ENCODE measurements at places on chromosomes 4 and X.

DNA sequence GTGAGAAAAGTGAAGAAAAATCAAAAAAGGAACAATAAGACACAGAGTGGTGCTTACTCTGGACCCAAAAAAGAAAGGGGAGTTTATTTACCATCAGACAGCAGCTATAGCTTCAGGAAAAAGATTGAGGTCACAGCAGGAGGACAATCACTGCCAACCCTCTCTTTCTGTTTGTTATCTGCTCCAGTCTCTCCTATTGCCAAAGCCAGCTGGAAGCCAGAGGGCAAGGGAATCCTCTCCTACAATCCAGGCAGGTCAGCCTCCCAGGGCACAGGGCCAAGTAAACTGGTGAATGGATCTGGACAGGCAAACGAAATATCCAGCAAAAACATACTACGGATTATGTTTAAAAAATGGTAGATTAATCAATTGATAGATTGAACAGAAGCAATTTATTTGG is 306.9 kb upstream of the SLIT2 start:
- DNase-seq = no peak

GRCh38 chrX:13506574-13506973 is 62.8 kb upstream of the EGFL6 start:
- DNase-seq = no peak

- no peak for DNase-seq
These were observed 201.3 kb downstream of the RBM46 start for GRCh38 chr4:154982187-154983047.

- no peak for DNase-seq
These were observed 63.7 kb downstream of the ADAMTS3 start for GRCh38 chr4:72505314-72505744.

GRCh38 chr4:187724456-187724855 is 271.1 kb upstream of the ZFP42 start:
- no peak for DNase-seq

- no peak for DNase-seq
These were observed 237.7 kb downstream of the DCTD start for GRCh38 chr4:182679533-182679932.

DNA sequence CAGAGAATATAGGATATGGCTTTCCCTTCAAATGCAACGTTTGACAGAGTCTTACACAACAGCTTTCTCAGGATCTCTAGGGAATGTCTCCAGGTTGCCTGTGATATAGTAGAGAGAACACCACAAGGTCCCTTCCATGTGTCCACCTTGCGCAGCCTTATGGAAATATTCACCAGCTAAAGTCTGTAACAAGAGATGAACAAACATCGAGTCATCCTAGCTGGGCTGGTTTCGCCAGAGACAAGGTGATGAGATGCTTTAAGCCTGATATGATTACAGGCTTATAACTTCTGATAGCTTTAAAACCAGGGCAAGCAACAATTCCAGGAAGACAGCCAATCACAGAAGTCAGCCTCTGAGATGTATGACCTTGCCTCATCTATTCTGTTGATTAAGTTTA is 83.8 kb downstream of the SEL1L3 start:
- no peak for DNase-seq

GRCh38 chr4:106801386-106801785 is 234.7 kb downstream of the DKK2 start:
- DNase-seq = no peak

DNA sequence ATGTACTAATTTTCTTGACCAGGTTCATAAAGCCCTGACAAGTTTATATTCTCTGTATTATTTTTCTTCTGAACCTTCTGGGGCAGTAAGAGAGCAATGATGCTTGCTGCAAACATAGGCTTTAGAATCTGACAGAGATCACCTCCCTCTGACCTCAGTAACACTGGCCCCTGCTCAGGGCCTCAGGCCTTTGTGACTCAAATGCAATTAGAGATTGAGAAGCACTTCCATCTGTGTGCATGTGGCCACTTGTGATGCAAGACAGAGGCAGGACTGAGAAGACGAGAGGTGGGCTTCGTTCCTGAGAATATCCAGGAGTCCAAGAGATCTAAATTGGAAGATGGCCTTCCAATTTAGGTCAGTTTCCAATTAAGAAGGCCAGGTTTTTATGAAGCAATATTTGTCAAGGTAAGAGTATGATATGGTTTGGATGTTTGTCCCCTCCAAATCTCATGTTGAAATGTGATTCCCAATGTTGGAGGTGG is 82.8 kb upstream of the VEGFC start:
- DNase-seq = no peak

- no peak for DNase-seq
These were observed 13.1 kb downstream of the RBM10 start for GRCh38 chrX:47158131-47158530.

Data from cortex of kidney (tissue), 1 donor.